ENCODE measurements at places on chromosomes 4 and X.

DNA sequence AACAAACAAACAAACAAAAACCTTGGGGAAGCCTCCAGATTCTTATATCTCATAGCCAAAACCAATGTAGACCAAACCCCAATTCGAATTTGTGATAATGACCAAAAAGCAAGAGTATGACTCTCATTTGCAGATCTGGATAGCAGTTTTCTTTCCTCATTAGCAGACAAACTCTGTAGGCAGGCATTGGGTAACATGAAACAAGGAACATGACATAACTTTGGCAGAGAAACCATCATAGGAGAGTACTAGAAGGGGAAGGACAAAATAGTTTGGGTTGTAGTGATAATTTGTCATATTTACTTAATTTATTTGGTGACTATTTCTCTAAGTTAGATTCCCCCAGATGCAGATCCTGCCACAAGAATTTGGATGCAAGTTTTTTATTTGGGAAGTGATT lies 187.8 kb downstream of the MID1IP1 start:
- no peak for DNase-seq

- DNase-seq: no peak
Observed at GRCh38 chrX:47749185-47749967, 87.3 kb upstream of the ZNF81 start.

- no peak for DNase-seq
Observed at GRCh38 chrX:149007423-149007822, 497.7 kb downstream of the IDS start.

GRCh38 chr4:152455311-152455710 lies 80.6 kb downstream of the FBXW7 start:
- DNase-seq: no peak

GRCh38 chrX:151621422-151621821 lies 57.9 kb downstream of the PASD1 start:
- DNase-seq: no peak

GRCh38 chr4:180925805-180926204 lies 1317.4 kb upstream of the TENM3 start:
- DNase-seq: no peak
